T47D (cell line): ENCODE measurements at places on chromosomes 3 and 15.

DNA sequence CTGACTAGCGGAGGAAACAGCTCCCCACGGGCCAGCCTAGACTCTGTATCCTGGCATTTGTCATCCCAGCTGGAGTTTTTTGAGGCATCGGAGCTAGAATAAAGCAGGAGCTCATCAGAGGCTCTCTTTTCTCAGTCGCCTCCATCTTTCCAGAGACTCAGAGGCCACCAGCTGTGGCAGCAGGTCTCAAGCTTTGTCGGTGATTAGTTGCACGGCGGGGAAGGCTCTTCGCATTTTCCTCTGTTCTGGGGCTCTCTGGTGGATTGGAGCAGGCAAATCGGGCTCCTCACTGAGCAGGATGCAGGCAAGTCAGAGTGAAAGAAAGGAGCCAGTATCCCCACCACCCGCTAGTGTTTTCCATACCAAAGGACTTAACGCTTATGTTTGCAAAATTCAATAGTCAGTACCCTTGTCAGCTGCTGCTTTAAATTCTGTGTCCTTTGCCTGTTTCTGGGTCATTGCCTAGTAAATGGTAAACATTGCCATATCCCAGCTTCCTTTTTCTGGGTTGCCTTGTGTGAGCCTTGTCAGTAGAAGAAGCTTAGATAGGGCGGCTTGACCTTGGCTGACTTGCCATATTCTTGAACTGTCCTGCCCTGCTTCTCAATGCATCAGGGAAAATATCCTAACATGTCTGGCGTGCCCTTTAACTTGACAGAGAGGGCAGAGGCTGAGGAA is 127.1 kb downstream of the PTPRG start:
- no peak for DNase-seq

GRCh38 chr3:45205126-45205525 is 21.0 kb downstream of the TMEM158 start:
- DNase-seq, result no peak

DNA sequence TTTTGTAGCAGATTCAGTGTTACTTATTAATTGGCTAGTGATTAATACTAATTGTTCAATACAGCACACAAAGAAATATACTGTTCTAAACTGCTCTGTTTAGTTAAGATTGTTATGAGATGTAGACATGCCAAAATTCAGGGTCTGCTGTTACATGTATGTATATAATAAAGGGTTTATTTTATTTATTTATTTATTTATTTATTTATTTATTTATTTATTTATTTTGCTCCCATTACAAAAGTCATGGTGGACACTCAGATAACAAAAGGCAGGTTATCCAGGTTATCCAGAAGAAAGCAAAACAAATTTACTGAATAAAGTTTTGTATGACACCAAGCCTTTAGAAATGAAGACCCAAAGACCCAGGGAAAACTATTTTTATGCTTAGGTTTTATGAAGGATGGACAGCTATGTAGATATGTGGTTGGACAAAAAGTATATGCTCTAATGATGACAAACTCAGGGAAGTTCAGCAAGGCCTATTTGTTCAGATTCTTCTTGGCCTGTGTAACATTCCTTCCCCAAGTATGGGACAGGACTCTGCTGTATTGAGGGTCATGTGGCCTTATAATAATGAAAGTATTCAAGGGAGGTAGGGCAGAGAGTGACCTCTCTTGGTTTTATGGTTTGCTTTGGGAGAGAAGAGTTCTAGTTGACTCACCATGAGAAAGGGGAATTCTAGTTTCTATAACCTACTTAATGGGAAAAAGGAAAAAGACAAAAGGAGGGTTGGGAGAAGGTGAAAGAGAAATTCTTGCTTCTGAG is 1056.8 kb downstream of the ROBO2 start:
- no peak for DNase-seq

- DNase-seq, result no peak
Measured at GRCh38 chr3:128550113-128550440, 57.1 kb upstream of the GATA2 start.

- DNase-seq, result no peak
Measured at GRCh38 chr3:37456781-37457180, 282.4 kb upstream of the LRRFIP2 start.

- no peak for DNase-seq
Measured at GRCh38 chr3:36542186-36542585, 161.9 kb downstream of the STAC start.

DNA sequence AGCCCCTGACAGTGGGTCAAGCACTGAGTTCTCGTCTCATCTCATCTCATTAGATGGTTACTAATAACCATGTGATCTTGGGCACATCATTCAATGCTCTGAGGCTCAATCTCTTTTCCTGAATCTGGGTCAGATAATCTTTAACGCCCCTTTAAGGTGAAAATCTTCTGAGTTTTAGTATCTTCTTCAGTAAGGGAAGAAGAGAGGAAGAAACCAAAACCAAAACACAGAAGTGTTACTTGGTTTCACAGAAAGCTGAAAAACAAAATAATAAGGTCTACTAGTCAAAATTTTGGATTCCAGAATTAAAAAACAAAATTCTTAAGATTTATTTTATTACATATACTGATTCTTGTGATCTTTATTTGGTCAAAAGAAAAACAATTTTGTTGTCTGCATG is 78.2 kb downstream of the CLASP2 start:
- DNase-seq, result no peak

DNA sequence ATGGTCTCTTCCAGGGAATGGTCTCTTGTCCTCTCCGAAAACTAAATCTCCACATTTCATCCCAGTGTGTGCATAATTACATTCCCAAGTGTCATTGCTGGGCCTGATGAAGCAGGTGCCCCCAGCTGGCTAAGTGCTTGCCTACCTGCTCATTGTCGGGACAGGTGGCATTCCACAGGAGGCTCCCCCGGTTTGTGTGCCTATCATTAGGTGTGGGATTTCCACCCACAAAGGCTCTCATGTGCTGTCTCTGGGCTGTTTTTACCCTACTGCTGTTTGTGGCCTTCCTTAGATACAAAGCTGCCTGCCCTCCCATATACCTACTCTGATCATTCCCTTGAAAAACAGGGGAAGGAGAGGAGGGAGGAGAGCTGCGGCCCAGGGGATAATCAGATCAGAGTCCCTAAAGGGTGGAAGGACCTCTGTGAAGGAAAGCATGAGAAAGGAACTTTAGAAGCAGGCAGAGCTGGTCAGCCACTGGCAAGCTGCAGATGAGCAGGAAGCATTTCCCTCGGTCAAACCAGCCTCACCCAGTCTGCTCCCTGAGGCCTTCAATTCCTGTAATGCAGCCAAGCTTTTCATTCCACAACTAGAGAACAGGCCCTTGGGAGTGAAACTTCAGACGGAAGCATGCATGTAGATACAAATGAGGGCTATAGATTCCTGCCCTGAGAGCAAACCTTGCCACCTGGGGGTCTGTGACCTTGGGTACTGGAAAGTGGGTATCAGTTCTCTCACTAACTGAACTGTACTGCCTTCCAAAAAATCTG is 60.7 kb upstream of the HEG1 start:
- DNase-seq, result peak; percentile 96

DNA sequence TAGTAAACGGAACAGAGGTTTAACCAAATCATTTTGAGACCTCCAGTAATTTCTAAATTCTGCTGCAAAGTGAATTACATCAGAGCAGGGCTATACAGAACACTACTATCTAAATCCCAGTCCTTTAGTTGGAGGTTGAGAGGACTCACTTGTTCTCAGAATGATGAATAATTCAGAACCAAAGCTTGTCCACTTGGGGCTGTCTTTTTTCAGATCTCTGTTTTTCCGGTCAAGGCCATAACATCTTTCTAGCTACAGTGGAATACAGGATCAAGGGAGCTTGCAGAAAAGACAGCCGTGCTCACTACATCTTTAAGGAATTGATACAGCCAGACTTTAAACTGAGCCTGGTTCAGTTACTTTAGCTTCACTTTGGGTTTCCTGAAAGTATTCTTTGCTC is 194.5 kb downstream of the EFHB start:
- DNase-seq, result no peak

DNA sequence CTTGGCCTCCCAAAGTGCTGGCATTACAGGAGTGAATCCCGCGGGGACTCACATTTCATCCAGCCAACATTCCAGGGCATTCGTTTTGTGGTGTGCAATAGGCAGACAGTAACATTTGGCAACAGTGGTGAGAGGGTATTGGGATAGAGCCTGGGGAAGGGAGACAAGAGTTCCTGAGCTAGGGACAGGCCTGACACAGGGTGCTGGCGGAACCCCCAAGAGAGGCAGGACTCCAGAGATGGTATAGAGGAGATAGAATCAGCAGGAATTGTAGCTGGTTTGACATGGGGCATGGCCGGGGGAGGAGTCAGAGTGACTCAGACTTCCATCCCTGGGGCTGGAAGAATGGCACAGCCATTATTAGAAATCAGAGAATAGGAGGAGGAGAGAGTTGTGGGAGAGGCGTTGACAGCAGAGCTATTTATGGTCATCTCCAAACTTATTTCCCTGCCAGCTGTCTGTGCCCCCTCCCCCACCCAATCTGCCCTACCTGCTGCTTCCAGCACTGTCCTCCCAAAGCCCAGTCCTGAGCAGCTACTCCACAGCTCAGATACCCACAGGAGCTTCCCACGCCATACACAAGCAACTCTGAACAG is 4.4 kb upstream of the IDH2 start:
- peak; percentile 91 for DNase-seq

GRCh38 chr15:60208709-60209108 is 189.1 kb downstream of the ANXA2 start:
- DNase-seq, result no peak

GRCh38 chr15:84829428-84829827 is 12.3 kb downstream of the ALPK3 start:
- no peak for DNase-seq

- DNase-seq, result no peak
Measured at GRCh38 chr3:31358473-31359070, 174.2 kb upstream of the STT3B start.

DNA sequence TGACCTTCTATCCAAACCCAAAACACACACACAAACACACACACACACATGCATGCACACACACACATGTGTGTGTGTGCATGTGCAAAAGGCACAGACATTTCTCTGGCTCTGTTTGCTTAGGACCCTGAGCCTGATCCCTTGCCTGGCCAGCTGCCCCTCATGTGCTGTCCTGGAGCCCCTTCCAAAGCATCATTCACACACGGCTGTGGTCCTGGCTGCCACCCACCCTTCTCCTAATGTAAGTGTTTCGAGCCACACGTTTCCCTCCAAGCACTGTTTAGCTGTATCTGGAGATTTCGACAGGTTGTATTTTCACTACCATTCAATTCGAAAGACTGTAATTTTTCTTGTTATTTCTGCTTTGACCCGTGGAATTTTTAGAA is 45.8 kb upstream of the KLF13 start:
- DNase-seq, result no peak

GRCh38 chr3:187401856-187402255 is 33.7 kb downstream of the RTP4 start:
- DNase-seq, result no peak

GRCh38 chr15:85752124-85752475 is 42.6 kb downstream of the KLHL25 start:
- DNase-seq, result no peak

DNA sequence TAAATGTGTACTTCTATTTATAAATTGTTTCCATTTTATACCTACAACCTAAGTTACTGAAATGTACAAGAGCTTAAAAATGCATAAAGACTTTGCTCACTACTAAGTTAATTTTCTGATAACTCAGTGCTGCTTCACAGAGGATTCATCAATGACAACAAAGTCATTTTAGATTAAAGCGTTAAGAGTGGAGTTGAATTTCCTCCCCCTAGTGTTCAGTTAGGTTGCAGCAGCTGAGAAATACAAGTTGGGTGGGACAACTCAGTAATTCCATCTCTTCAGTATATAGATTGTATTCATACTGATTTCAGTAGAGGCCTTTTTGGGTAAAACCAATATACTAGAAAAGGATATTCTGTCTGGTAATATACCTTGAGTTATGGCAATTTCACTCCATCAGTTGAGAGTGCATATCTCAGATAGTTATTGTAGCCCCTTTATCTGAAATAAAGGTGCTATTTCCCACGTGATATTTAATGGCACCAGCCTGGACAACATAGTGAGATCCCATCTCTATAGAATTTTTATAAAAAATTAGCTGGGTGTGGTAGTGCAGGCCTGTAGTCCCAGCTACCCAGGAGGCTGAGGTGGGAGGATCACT is 6.9 kb upstream of the RPL35A start:
- DNase-seq, result peak; percentile 79

DNA sequence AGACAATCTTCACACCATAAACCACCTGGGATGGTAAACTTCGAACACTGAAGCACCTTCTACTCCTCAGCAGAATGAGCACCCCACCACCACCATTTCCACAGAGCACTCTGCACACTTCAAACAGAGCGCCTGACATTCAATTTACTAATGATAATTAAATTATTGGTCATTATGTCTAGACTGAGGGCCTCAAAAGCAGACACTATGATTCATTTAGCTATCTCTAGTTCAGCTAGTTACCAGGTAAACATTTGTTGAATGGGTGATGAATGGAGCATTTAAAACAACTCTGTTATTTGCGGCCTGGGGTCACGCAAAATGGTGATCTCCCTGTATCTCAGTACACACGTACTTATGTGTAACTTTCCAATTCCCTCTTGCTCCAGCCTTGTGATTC is 40.9 kb downstream of the ACAP2 start:
- no peak for DNase-seq

DNA sequence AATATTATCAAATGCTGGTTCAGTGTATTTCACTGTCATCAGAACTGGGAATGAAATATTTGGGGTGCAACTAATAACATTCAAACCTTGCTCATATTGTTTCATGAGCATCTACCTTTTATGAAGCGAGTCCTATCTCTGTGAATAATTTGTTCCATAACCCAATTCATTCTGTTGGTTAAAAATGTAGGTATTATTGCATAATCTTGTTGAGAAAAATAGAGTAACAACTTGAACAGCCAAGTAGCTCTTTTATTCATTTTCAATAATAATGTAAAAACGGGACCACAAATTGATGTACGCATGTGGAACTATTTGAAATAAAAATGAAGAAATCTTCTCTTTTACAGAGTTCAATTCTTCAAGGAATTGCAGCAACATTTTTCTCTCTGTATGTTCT is 30.1 kb upstream of the TBC1D5 start:
- DNase-seq, result no peak

GRCh38 chr3:27031476-27031875 is 337.7 kb downstream of the NEK10 start:
- no peak for DNase-seq

GRCh38 chr3:174596447-174596982 is 262.6 kb upstream of the NAALADL2 start:
- DNase-seq, result no peak

- no peak for DNase-seq
Measured at GRCh38 chr3:167008791-167009190, 371.3 kb downstream of the ZBBX start.
